ENCODE measurements at places on chromosomes 2 and 18. TPM values are rescaled to one million over a fixed set of nuclear protein-coding genes. Genes with fewer than 3 reads are reported as not detected.
A peak's percentile ranks its signal among the peaks of the same experiment; 100 is the strongest.

GRCh38 chr2:178909507-178909906 lies 102.3 kb upstream of the TTN start:
- no peak for ATAC-seq

- no peak for ATAC-seq
Observed at GRCh38 chr18:63207835-63208234, 111.7 kb downstream of the BCL2 start.

GRCh38 chr18:37304012-37304680 lies 261.5 kb downstream of the CELF4 start:
- no peak for ATAC-seq

GRCh38 chr2:16348821-16349515 lies 316.7 kb downstream of the CYRIA start:
- ATAC-seq: no peak

- peak; percentile 91 for ATAC-seq
Observed at GRCh38 chr2:204551512-204551863, 6.2 kb downstream of the PARD3B start.

DNA sequence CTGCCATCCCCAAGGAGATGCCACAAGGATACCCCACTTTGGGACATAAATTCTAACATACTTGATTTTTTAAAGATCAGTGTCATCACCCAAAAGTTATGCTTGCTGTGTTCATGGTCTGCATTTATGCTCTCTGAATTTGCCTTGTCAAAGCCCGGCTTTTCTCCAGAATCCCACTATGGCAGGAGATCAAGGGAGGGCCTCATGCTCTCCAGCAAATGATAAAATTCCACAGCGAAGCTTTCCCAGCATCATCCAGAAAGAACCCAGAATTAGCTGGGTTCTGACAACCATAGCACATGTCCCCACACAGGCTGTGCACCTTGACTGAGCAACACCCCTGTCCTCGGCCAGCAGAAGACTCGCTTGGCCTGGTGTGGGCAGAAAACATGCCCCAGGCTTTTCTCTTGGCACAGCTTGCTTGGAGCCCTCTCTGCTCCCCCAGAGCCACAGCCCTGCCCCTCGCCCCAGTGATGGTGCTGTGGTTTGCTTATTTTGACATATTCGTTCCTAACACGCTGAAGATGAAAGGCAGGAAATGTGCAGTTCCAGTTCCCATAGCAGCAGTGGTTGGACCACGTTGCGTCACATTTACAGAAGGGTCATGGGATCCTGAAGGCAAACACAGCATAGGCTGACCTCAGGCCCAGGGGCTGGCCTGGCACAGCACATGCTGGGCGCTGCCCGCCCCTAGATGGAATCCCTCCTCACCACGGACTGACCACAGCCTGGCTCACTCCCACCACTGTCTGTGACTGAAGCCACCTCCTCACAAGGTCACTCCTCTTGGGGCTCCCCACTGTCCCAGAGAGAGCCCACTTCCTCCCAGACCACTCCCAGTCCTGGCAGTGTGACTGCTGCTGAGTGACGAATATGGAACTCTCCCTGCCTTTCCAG lies 14.1 kb upstream of the CHRNA1 start:
- peak; percentile 94 for ATAC-seq

DNA sequence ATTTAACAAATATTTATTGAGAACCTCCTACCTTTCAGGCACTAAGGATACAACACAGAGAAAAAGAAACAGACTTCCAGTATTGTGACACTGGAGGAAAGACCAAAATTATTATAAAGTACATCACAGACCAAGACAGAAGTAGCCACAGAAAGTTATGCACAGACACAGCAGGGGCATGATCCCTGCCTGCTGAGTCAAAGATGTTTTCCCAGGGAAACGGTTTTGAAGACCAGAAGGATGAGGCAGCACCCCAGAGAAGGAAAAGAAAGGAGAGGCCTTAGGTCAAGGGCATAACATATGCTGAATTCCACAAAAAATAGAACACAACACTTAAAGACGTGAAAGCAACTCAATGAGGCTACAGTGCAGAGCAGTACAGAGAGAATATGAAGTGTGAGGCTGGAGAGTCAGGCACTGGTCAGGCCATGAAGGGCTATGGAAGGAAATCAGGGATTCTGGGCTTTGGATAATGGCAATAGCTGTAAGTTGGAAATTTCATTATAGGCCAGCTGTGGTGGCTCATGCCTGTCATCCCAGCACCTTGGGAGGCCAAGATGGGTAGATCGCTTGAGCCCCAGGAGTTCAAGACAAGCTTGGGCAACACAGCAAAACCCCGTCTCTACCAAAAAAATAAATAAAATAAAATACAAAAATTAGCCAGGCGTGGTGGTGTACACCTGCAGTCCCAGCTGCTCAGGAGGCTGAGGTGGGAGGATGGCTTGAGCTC lies 8.2 kb downstream of the ADAM17 start:
- ATAC-seq: peak; percentile 33

- peak; percentile 41 for ATAC-seq
Observed at GRCh38 chr2:71452565-71452964, 796 bp upstream of the DYSF start.

DNA sequence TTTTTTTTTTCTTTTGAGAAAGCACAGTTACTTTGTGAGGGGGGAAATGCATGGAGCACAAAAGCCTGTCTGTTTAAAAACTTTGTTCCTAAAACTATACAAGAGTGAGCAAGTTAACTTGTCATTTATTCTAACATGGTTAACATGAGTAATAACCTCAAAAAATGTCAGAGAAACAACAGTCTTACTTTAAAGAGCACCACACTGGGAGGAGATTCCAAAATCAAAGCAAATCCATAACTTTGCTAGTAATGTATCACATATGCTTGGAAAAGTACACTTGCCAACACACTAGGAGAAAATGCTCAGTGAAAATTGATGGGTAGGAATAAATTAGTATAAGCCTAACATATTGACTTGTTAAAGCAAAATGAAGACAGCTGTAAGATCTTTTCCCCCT lies 157.1 kb downstream of the PRPF40A start:
- no peak for ATAC-seq

DNA sequence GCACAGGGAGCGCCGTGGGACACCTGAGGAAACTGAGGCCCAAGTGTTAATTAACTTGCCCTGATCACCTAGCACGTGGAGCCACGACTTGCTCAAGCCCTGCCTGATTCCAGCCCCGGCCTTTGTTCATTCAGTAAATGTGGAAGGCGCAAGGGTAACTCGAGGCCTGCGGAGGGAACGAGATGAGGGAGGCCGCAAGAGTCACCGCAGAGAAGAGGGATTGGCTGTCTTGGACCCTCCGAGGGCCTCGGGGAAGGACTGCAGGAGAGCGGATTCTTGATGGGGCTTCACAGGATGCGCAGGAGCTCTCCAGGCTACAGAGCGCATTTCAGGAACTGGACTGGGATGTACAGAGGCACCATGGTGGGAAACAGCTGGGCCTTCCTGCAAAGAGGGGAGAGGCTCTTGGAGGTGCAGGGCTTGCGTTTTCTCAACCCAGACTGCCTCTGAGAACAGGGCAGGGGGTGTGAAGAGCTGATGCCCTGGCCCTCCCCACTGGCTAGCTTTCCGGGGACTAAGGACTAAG lies 511 bp upstream of the ANKMY1 start:
- no peak for ATAC-seq

DNA sequence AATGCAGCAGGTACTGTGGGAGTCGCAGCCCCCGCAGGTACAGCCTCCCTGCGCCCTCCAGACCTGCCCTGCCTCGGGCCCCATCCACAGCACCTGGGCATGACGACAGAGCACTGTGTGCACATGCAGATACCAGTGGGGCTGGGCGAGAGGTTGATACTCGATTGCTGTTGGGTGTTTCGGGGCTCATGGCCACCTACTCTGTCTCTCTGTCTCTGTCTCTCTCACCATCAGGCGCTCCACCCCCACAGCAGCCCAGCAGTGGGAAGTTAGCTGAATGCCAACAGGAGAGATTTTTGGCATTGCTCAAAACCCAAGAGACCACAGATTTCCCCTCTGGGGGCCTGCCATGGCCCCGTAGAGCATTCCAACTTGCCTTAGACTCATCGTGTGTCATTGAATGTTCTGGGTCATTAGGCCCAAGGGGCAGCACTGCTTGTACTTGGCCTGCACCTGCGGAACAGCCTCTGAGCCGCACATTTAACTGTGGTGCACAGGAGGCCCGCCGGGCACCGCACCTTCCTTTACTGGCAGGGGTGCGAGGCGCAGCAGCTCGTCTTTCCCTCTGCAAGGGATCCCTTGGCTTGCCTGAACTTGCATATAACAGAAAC lies 18.8 kb downstream of the KCNIP3 start:
- no peak for ATAC-seq

GRCh38 chr2:47867205-47867604 lies 39.1 kb downstream of the FBXO11 start:
- peak; percentile 50 for ATAC-seq

DNA sequence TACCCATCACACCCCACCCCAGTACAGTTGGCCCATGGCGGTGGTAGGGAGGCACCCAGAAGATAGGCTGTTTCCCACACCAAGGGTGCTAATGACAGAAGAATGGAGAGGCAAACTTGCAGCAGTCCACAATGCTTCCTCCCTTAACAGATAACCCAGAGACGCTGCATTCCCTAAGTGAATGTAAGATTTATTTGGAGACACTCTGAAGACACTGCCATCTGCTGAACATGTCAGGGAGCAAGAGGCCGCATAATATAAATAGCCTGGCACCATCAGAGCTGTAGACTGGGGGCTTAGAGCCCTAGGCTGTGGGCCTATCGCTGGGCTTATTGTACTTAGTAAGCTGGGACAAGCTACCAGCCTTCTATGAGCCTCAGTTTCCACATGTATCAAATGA lies 2.2 kb upstream of the IWS1 start:
- no peak for ATAC-seq

GRCh38 chr2:236916181-236916580 lies 169.5 kb upstream of the COPS8 start:
- peak; percentile 99 for ATAC-seq

- no peak for ATAC-seq
Observed at GRCh38 chr2:100796499-100797100, 23.3 kb upstream of the NPAS2 start.

- ATAC-seq: no peak
Observed at GRCh38 chr2:70514612-70515055, 39.0 kb downstream of the TGFA start.

- no peak for ATAC-seq
Observed at GRCh38 chr2:66665124-66665984, 230.4 kb downstream of the MEIS1 start.

DNA sequence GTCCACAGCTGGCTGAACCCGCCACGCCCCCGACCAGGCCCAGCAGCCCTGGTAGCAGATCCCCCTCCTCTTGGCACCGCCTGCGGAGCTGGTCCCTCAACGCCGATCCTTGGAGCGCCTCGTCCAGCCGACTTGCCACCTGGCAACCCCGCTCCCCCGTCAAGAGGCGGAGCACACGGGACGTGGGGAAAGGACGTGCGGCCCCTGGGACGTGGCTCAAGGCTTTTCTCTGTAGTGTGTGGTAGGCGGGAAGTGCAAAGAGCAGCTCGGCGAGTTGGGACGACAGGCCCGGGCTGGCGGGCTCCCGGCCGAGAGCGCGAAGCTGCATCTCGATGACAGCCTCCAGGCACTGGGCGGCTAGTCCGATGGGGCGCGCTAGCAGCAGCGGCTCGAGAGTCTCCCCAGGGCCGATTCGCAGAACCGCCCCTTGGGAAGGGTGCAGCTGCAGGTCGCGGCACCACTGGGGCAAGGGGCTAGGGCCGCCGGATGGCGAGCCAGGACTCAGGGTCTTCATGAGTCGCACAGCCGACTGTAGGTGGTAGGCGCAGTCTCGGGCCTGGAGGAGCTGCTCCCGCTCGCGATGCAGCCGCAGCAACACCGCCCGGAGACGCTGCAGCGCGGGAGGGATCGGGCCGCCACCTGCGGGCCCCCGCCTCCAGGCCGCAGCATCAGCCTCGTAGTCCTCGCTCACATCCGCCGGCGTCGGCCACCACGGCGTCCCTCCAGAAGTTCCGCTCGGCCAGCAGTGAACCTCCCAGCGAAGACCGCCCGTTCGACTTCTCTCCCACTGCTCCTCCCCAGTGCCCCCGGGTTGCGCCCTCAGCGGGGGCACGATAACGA lies 617 bp downstream of the CCDC142 start:
- peak; percentile 57 for ATAC-seq

- ATAC-seq: no peak
Observed at GRCh38 chr2:156704617-156705016, 268.4 kb downstream of the GPD2 start.

GRCh38 chr18:54223568-54224241 lies 764 bp downstream of the MBD2 start:
- ATAC-seq: peak; percentile 28

DNA sequence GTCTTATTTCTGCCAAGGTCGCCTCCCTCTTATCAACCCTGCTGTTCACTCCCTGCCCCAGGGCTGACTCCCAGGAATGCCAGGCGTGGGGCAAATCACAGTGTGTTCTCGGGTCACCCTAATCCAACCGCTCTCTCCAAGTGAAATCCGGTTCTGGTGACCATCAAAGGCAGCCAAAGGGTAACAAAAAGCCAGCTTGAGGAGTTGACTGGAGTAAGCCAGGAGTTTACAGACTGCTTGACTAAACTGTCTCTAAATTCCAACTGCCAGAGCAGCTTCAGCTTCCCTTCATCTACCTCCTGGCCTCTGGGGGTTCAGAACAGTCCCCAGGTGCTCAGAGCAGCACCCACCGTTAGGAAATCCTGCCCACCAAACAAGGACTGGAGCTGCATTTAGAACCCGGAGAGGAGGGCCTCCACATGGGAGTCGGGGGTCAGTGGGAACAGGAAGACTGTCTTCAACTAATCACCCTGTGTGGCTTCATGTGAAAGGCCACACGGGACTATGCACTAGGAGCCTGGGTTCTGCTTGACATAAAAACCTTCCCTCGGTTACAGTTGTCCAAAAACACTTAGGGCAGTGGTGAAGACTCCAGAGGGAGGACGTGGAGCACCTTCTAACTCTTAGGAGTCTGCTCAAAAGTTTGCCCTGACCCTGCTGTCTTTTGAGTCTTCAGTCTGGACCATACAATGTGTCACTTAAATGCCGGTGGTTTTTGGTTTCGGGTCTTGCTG lies 24.2 kb upstream of the MCFD2 start:
- ATAC-seq: no peak

DNA sequence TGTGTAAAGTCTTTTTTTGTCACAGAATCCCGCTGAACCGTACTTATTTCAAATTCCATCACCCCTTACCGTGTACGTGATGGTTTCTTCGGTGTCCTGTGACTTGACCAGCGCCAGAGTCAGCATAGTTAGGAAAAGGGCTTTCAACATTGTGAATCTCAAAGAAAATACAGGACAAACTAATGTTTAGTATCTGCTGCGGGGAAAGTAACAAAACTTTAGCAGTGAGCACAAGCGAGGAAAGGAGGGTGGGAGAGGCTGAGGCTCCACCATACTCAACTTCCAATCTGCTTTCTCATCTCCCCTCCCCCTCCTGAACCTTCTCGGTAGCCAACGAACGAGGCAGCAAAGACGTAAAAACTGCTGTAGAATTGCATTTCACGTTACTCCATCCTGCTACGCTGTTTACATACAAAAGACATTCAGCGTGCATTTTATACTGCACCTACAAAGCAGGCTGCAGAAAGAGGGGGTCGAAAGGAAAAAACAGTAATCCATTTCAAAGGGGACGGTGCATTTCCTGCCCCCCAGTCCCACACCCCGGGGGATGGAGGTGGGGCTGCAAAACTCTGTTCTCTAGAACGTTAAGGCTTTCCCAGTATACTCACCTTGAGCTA lies 1.2 kb downstream of the EFEMP1 start:
- no peak for ATAC-seq

The CNPPD1 gene
- total RNA-seq: 44.9 TPM

The ANKRD30B gene
- 0.14 TPM for total RNA-seq

The KCNJ3 gene
- total RNA-seq: 0.64 TPM

The ELOA2 gene
- total RNA-seq: 0.47 TPM

The NYAP2 gene
- 0.15 TPM for total RNA-seq

The FEV gene
- total RNA-seq: 0.16 TPM

The DPYSL5 gene
- 84.8 TPM for total RNA-seq

The ICOS gene
- total RNA-seq: not detected

The SGPP2 gene
- total RNA-seq: 3.1 TPM

The MYL12B gene
- 294 TPM for total RNA-seq

The RELCH gene
- total RNA-seq: 41.4 TPM
